ENCODE measurements at places on chromosomes 5 and 9.

DNA sequence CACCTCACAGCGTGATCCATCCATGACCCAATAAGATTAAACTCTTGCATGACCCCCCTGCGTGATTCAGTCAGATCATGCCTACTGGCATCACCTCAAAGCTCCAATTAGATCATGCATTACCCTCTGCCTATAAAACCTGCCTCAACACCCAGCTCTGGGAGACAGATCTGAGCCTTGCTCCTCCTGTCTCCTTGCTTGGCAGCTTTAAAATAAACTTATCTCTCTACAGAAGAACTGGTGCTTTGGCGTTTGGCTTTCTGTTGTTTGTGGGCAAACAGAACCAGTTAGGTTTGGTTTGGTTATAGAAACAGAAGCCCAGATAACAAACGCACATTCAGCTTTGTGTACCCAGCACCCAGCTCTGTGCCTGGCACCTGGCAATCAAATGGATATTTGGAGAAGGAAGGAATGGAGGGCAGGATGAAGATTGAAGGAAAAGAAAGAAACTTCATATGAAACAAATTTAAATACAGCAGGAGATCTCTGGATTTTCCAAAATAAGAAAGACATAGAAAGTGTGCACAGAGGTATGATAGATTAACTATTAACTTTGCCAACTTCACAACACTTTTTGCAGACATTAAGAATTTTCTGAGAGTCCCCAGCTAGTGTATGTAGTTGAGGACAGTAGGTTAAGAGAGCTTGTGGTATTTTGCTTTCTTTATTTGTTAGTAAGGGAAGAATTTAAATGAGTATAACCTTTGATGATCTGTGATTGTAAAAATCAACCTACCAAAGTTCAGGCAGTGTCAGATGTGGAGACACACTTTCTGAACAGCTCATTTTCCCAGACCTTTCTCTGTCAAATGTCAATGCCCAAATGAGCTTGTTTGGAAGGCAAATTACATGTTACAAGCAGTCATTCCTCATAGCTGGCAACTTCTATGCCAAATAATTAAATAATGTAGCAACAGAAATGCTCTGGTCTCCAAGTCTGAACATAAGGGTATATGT, 102.1 kb upstream of the ASTN2 start:
- DNase-seq, result no peak

- DNase-seq, result no peak
Observed at GRCh38 chr9:70006306-70006705, 37.3 kb upstream of the MAMDC2 start.

- no peak for DNase-seq
Observed at GRCh38 chr9:36997414-36997813, 36.7 kb downstream of the PAX5 start.

DNA sequence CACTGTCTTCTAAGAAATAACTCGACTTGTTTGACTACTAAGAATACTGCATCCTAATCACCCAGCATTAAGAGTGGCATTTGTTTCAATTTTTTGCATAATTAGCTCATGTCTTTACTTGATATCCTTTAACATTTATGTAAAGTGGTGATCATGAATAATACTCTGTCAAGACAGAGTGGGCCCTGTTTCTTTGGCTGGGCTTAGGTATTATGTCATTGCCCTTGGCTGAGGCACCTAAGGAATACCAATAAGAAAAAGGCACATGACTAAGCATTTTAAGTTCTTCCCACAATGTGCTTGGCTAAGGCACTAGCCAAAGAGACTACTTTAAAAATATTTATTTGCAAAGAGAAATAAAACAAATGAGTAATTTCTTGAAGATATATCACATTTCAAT, 308.1 kb downstream of the CTNND2 start:
- no peak for DNase-seq

GRCh38 chr5:110027527-110028322, 338.0 kb downstream of the MAN2A1 start:
- no peak for DNase-seq

DNA sequence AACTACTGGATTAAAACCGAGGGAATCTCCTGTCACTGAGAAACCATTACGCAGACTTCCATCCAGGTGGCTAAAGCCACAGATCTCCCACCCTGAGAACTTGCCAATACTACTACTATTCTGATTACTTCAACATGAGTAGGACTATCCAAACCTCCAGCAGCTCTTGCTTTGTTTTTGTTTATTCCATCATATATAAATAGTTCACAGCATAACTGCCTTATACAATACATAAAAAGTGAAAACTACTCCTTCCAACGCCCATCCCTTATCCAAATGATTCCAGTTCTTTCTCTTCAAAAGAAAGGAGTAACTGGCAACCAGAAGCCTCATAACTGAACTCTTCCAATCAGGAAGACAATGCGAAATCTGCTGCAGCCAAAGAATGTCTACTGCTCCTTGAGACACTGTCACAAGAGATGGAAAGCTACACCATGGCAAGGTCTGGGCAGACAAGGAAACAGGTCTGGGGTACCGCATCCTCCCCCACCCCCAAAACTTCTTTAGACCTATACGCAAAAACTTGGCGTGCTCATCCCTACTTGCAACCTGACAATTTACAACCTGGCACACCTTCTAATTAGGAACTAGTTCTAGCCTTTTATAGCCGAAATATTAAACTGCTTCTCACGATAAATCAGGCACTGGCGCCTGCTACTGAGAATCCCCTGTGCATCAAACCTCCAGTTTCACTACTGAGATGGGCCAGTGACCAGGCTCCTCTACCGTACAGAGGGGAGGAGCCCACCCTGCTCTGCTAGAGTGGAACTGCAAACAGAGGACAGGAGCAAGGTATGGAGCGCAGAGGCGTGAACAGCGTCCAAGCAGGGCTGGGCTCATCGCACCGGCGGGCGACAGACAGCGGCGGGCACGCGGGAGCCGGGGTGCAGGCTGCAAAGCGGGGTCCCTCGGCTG, 986 bp downstream of the PLPP1 start:
- no peak for DNase-seq

DNA sequence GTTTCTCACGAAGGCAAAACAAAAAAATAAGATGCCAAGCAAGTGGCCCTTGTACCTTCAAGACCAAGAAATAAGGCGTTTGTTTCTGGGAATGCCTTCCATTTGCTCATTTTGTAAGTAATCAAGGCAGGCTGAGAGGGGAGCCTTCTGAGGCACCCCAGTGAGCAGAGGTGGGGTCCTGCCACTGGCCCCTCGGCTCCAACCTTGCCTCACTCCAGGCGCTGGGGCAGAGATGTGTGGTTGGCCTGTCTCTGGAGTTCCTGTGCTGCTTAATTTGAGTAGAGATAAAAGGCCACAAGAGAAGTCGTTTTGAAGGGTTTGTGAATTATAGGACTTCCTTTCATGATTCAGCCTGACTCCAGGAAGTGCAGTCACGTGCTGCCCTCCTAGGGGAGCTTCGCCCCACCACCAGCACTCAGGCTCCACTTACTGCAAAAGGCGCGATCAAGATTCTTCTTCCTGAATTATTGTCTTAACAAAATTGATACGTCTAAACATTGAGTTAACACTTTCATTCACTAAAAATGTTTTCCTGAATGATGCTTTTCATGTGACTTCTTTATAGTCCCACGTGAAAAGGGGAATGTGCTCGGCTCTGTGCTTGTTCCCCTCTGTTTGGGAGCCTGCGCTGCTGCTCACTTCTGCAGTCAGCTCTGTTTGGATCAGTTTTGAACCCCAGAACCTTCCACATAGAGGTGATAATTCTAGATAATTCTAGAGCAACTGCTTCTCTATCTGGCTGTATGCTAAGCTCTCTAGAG, 13.7 kb downstream of the SYK start:
- DNase-seq, result peak; percentile 37

GRCh38 chr5:179244044-179244443, 101.2 kb downstream of the ADAMTS2 start:
- no peak for DNase-seq

DNA sequence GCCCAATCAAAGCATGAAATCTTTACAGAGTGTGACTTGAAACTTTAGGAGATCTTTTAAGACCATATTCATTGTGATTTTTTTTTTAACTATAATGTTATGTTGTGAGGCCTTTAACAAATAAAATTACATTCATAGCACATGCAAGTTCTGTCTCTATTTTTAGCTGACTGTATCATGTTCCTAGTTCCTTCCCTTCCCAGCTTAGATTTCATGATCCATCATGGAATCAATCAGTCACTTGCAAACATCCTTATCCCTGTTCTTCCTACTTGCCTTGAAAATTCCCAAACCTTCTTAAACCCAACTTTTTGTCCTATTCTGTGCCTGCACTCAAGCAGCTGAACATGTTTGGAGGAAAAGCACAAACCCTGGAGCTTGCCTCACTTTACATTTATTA, 141.8 kb downstream of the DMXL1 start:
- DNase-seq, result no peak

DNA sequence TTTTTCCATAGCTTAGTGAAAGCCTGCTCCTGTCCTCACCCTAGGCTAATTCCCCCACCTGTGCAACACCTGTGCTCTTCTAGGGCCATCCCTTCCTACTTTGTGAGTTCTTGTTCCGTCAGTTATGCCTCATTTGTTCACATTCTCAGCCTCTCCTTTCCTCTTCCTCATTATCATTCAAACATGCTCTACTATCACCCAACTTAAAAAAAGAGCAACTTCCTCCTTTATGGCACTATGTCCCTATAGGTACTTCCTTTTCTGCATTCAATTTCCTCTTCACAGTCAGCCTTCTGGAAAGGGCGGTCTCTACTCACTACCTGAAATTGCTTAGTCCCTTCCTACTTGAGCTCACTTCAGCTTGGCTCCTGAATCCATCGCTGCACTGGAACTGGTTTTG, 111.8 kb upstream of the LHFPL2 start:
- DNase-seq, result peak; percentile 20

GRCh38 chr5:151718646-151719045, 31.9 kb upstream of the SPARC start:
- DNase-seq, result no peak

- no peak for DNase-seq
Observed at GRCh38 chr9:97535771-97536170, 34.3 kb downstream of the TMOD1 start.

GRCh38 chr9:23825700-23826099, 340 bp downstream of the ELAVL2 start:
- DNase-seq, result no peak

- no peak for DNase-seq
Observed at GRCh38 chr9:106689089-106689488, 173.9 kb upstream of the ZNF462 start.

DNA sequence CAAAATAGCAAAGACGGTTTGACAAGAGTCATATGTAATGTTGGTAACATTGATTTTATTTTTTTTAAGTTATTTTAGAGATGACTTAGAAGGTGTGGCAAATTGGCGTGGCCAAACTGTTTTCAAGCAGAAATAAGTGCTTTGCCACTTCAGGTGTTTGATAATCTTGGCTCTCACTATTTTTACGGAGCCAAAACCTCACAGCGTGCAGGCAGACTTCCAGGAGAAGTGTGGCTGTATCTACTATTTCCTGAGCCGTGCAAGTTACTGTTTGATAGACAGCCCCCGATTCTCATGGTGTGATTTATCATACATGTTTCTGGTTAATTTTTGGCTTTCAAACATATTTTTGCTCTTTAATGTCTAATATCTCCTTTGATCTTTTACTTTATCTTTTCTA, 269.5 kb downstream of the ADAMTSL1 start:
- no peak for DNase-seq

GRCh38 chr5:171270136-171270535, 38.9 kb upstream of the TLX3 start:
- DNase-seq, result no peak

GRCh38 chr5:125295405-125295872, 549.0 kb upstream of the ZNF608 start:
- no peak for DNase-seq

GRCh38 chr5:50415912-50416311, 25.2 kb downstream of the EMB start:
- DNase-seq, result peak; percentile 7

DNA sequence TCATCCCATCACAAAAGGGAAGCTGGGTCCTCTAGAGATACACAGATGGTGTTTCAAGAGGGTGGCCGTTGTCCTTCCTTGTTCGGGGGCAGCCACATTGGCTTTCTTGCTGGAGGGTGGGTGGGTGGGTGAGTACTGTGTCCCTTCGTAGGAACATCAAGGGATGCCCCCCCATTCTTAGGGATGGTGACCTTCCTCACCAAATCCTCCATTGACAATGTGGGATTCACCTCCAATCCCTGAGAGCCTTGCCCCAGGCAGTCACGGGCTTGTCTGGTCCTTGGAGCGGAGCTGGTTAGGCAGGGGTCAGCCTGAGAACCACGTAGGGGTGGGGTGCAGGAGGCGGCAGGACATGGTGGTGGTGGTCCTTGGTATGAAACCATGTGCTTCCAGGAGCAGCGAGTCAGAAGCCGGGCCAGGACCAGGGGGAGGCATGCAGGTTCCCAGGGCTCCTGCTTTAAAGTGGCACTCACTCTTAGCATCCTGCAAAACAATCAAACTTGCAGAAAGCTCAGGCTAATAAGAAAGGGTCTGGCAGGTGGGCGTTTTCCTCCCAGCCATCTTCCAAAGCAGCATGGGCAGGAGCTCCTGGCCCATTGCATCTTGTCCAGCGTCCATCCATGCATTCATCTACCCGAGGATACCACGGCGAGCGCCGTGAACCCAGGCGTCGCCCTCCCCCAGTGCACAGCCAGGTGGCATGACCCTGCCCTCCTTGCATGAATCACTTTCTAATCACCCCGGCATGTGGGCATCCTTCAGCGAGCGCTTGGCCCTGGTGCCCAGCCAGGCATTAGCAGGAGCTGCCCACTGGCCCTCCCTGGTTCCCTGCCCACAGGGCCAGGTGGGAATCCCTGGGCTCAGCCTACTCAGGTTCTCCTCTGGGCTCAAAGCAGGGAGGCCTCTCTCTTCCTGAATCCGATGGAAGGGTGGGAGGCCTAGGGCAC, 76.4 kb downstream of the NTNG2 start:
- DNase-seq, result no peak

GRCh38 chr9:126056312-126057021, 270.2 kb upstream of the MVB12B start:
- DNase-seq, result no peak

DNA sequence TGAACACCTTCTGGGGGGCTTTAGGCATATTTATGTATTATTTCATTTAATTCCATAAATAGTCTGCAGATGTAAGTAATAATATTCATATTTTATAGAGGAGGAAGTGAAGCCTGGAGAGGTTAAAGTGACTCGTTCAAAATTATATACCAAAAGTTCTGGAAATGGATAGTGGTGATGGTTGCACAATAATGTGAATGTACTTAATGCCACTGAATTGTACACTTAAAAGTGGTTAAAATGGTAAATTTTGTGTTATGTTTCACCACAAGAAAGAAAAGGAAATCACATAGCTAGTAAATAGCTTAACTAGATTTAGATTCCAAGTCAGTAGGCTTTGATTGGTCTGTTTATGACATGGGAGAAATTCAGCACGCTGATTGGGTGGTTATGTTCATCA, 13.0 kb upstream of the TMEFF1 start:
- DNase-seq, result no peak

- DNase-seq, result no peak
Observed at GRCh38 chr5:97658116-97658900, 475.3 kb upstream of the RIOK2 start.

Data from CD4-positive, alpha-beta T cell treated with Interferon gamma for 1 hour (primary cell).